ENCODE measurements at places on chromosomes 6 and 20.
A peak's percentile ranks its signal among the peaks of the same experiment; 100 is the strongest.

DNA sequence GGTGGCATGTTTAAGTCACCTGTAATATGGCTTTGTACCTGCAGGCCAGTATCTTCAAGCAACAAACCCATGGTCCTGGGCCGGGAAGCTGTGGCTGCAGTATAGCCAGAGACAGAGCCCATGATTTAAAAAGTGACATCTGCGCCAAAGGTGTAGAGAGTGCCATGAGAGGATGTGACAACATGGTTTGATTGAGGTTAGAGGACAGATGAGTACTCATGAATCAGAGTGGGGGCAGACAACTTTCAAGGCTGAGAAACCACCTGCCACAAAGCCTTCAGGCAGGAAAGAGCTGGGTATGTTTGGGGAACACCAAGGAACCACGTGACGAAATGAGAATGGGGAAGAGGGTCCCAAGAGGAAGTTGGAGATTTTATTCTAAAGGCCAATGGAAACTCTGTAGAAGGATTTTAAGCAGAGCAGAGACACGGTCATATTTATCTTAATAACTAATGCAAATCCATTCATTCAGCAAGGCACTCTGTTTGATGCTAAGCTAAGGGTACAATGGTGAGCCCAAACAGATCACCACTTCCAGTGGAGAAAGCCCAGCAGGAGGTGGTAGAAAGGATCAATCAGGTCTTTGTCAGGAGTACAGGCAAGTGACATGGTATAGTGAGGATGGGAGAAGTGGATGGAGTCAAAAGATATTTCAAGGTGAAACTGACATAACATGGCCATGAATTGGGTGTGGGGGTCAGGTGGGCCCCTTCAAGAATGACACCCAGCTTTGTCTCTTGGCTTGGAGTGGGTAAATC, 3.4 kb upstream of the MICAL1 start:
- DNase-seq: no peak

DNA sequence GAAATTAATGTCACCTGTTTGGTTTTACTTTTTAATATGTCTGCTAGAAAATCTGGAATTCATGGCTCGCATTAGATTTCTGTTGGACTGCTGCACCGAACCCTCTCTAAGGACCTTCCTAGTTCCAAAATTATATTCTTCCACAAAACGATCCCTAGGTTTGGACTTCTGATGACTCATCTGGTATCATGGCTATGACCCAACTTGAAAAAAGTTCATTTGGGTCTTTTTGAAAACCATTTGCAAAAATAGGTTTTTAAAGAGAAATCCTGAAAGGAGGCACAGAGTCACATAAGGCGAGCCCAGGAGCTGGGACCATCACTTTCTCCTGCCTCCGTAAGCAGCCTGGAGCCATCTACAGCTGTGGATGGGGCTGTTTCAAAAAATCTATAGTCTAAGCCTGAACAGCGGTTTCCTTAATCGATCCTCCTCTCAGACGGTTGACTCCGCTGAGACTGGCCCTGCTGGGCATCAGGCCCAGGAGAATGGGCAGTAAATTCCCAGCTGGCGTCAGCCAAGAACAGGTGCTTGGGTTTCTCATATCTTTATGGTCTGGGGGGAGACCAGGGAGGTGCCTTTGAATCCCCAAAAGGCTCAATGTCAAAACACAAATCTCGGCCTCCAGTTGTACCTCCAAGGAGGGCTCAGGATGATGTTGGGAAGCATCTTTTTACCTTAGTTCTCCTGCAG, 44.6 kb downstream of the SLC24A3 start:
- DNase-seq: no peak

- peak; percentile 31 for DNase-seq
Observed at GRCh38 chr6:37155394-37156312, 14.3 kb upstream of the PIM1 start.

- DNase-seq: no peak
Observed at GRCh38 chr6:42693725-42694323, 28.6 kb downstream of the PRPH2 start.

- DNase-seq: no peak
Observed at GRCh38 chr6:64622944-64623343, 987.3 kb downstream of the PHF3 start.

GRCh38 chr6:122694075-122694474, 83.9 kb downstream of the PKIB start:
- DNase-seq: no peak

DNA sequence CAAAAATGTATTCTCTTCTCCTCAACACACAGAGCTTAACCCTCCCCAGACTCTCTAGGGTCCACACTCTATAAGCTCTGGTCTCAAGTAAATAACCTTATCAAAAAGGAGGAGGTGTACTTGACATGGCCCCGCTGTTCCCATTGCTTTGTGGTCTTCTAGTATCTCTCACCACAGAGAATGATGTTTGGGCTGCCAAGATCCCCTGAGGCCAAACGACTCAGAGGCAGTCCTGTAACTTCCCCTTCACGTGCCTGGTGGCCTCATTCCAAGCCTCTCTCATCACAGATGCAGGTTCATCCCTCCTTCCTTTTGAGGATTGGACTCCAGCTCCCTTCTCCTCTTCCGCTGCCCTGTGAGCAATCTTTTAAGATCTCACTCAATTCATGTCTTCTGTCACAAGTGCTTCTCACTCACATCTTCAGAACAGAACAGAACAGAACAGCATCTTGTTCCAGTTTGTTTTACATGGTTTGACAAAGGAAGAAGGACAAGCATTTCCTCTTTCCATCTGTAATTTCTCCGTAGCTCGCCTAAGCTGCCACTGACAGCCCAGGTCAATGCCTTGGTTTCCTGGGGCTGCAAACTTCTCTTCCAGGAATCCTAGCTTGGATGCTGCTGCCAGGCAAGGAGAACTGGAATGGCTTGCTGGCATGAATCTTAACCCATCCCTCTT, 541.5 kb downstream of the CD83 start:
- DNase-seq: no peak

DNA sequence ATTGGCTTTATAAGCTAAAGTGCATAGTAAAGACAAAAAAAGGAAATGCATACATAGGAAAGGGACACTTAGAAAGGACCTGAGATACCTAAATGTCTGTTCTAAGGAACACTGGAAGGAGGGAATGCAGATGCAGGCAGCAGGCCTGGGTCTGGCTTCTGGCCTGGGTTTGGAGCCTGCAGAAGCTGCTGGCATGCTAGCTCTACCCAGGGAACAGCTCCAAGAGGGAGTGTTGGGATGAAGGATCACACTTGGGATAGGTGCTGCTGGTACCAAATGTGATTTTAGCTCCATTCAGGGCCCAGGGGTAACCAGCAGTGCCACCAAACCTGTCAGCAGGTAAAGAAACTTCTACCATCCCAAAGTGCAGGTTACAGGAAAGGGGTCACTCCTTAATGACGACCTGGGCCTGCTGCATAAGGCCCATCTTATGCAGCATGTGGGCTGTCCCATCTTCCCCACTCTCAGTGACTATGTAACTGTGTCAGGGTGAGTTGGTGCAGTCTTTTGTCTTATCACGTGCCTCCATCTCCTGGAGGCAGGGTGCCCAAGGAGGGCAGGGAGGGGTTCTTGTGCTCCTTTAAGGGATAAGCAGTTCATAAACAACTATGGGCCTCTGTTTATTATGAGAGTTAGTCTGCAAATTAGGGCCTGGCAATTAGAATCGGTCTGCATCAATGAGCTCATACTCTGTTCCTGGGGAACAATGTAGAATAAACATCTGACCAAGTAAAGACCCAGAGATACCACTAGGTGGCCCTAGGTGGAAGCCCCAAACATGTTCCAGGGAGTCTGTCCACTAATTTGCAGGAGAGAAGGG, 26.9 kb downstream of the DDX27 start:
- DNase-seq: no peak

GRCh38 chr6:128731249-128732165, 151.4 kb upstream of the LAMA2 start:
- DNase-seq: no peak

GRCh38 chr20:20079102-20079784, 26.9 kb downstream of the CFAP61 start:
- DNase-seq: no peak

- no peak for DNase-seq
Observed at GRCh38 chr20:64001607-64002011, 20.7 kb downstream of the PRPF6 start.

- DNase-seq: peak; percentile 38
Observed at GRCh38 chr6:129936329-129937165, 75.4 kb upstream of the TMEM244 start.

DNA sequence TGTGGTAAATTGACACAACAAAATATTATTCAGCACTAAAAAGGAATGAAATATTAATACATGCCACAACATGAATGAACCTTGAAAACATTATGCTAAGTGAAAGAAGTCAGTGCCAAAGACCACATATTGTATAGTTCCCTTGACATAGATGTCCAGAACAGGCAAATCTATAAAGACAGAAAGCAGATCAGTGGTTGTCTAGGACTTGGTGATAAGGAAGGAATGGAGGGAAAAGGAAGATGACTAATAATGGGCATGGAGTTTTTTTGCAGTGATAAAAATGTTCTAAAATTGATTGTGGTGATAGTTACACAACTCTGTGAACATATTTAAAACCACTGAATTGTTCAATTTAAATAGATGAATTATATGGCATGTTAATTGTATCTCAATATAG, 32.5 kb downstream of the TBX18 start:
- no peak for DNase-seq

- DNase-seq: no peak
Observed at GRCh38 chr6:166952121-166952520, 4.2 kb downstream of the RNASET2 start.

- no peak for DNase-seq
Observed at GRCh38 chr6:97133067-97133466, 149.9 kb downstream of the MMS22L start.

DNA sequence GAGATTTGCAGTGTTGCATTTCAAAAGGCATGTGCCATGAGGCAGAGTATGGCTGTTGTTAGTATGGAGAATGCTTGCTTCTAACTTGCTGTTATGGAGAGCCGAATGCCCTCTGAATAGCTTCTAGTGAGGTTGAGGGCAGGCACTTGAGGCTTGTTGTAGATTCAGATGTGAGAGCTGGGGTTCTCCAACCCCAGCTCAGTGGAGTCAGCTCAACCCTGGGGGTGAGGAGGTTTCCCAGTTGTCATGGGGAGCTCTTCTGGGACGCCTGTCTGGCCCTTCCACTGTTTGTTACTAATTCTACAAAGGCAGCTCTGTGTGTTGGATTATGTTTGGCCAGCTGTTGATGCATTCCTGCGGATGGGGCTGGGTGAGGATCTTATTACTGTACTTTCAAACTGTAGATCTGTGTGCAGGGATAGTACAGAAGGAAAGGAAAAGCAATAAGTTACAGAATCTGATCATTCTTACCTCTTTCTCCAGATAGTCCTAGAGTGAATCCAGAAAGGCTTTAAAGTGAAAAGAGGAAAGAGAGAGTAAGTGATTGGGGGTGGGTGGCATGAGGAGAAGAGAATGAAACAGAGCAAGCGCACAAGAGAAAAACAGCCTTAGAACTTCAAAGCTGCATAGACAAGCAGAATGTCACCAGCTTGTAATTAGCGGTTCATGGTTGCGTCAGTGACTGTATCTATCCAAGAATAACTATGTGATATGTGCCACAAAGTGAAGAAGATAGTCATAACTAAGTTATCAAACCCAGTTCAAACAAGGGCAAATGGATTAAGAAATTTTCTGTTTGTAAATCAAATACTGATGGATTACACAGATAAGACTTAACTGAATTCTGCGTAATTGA, 148.7 kb downstream of the PRL start:
- DNase-seq: no peak

- no peak for DNase-seq
Observed at GRCh38 chr6:162118706-162119105, 608.9 kb downstream of the PRKN start.

- no peak for DNase-seq
Observed at GRCh38 chr20:4443016-4443415, 278.7 kb upstream of the PRND start.

GRCh38 chr6:30612213-30612612, 4.8 kb downstream of the PPP1R10 start:
- DNase-seq: no peak

DNA sequence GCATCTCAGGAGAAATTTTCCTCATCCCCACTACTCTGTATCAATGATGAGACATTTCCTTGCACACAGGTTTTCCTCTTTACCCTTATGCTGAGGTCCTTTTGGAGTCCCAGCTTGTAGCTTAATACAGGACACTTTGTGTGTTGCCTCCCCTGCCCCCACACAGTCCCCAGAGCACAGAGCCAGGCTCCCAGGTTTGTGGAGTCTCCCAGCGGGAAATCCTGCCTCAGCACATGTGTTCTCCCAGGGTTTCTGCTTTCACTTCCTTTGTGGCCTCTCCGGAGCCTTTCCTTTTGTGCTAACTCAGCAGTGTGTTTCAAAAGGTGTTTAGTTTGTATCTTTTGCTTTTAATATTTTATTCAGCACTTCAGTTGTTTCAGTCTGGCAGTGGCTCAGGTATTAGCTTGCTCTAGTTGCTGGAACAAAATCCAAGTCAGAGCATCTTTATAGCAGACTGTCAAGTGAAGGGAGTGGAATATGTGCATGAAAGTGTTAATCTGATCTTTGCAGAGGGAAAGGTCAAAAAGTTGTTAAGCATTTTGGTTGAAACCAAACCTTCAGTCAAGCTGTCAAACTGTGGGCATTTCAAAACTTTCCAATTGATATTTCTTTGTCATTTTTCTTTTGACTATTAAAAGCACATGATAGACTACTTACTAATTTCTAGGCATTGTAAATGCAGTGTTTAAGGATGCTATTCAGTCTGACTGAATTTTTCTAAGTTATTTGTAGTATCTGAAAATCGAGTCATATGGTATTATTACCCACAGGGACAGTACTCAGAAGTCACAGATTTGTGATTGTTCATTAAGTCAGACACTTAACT, 8.6 kb downstream of the SNX9 start:
- no peak for DNase-seq

GRCh38 chr20:23928788-23929187, 49.2 kb upstream of the CST5 start:
- peak; percentile 25 for DNase-seq

- no peak for DNase-seq
Observed at GRCh38 chr6:9982215-9982614, 432.7 kb downstream of the TFAP2A start.

DNA sequence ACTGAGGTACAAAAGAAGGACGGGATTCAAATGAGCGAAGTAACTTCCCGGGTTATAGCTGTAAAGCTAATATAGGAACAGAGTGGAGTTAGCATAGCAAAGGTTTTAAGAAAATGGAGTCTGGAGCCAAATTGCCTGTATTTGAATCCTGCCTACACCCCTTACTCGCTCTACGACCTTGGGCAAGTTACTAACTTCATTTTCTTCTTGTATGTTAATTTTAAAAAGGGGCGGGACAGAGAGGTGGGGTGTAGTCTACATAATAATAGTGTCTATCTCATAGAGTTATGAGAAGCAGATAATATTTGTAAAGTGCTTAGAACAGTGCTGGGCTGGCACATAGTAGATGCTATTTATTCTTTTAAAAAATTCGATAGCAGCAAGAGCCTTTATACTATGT, 705 bp downstream of the ZSCAN23 start:
- DNase-seq: no peak
